ENCODE measurements at places on chromosomes 3 and 15. TPM values are rescaled to one million over a fixed set of nuclear protein-coding genes. Genes with fewer than 3 reads are reported as not detected.

DNA sequence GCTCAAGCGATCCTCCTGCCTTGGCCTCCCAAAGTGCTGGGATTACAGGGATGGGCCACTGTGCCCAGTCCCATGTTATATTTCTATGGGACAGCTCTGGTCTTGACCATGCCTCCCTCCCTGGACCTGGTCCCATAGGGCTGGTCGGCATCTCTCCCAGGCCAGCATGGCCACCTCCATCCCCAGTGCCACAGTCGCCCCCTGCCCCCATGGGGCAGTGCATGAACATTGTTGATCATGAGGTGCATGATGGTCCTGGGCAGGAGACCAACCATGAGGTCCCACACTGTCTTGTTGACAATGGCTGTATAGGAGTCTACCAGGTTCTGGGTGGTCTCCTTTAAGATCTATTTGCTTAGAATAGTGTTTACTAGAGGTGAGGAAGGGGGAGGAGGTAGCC is 6.5 kb downstream of the RPS17 start:
- H3K27me3 ChIP-seq = no peaks in the 10 kb centered on the region
- H3K4me1 ChIP-seq = no peaks in the 10 kb centered on the region
- H3K4me3 ChIP-seq = no peak overlapping the region
- DNase-seq = no peak
- no peaks in the 10 kb centered on the region for H3K36me3 ChIP-seq

GRCh38 chr3:72754582-72754981 is 93.7 kb downstream of the SHQ1 start:
- no peaks in the 10 kb centered on the region for H3K27me3 ChIP-seq
- H3K4me1 ChIP-seq = peaks cover 4% of the 10 kb centered on the region
- DNase-seq = no peak
- H3K4me3 ChIP-seq = no peak overlapping the region
- no peak overlapping the region for H3K27ac ChIP-seq

DNA sequence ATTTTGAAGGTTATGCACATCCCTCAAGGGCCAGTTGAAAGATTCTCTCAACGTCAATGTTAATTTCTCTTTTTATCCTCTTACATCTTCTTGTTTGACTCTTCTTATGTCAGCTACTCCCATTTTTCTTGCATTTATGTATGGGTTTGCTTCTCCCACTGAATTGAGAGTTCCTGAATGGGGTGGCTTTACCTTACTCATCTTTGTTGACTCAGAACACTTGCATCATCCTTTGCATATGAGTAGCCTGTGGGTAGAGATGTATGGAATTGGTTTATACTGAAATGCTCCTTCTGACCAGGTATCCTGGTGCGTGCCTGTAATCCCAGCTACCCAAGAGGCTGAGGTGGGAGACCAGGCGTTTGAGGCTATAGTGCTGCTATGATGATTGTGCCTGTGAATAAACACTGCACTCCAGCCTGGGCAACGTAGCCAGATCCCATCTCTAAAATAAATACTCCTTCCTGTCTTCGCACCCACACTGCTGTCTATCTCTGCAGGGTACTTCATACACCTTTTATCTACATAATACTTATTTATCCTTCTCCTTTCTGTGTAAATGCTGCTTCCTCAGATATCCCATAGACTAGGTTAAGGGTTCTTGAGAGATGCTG is 123.6 kb upstream of the DPH6 start:
- no peak overlapping the region for H3K27ac ChIP-seq
- H3K4me1 ChIP-seq = no peaks in the 10 kb centered on the region
- H3K36me3 ChIP-seq = no peaks in the 10 kb centered on the region
- DNase-seq = no peak

GRCh38 chr15:48683991-48684765 is 38.7 kb upstream of the FBN1 start:
- no peaks in the 10 kb centered on the region for H3K4me1 ChIP-seq
- H3K36me3 ChIP-seq = no peaks in the 10 kb centered on the region
- H3K27me3 ChIP-seq = no peaks in the 10 kb centered on the region
- no peak overlapping the region for H3K4me3 ChIP-seq
- DNase-seq = no peak

DNA sequence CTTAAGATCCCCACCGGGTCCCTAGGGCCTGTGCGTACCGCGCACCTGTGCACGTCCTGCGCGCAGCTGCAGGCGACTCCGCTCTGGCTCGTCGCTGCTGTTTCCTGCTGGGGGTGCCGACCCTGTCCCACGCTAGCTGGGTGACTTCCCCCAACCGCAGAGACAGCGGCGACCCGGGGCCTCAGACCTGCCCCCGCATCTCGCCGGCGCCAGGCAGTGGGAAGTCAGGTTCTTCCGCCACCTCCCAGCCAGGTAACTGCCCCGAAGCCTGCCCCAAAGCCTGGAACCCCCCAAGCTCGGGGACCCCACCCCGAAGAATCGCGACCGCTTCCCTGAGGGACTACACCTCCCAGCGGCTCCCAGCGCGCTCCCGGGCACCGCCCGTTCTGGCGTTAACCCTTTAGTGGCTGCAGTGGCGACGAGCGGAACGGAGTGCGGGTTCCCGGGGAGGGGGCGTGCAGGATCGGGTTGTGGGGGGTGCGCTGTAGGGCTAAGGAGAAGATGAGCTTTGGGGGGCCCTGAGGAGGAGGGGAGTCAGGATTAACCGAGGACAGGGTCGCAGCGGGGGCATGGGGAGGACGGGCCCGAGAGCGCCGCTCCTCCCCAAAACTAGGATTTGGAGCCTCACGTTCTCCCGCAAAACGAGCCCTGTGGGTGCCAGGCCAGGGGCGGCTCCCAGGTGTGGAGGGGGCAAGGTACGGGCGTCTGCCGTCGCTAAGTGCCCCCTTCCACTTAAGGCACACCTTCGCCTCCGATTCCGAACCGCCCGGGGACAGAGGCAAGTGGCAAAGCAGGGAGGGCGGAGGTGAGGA is 589 bp downstream of the NEIL1 start:
- H3K27me3 ChIP-seq = no peaks in the 10 kb centered on the region
- peak overlapping the region; percentile 56 for H3K4me3 ChIP-seq
- peak overlapping the region; percentile 62 for H3K27ac ChIP-seq
- peaks cover 11% of the 10 kb centered on the region for H3K4me1 ChIP-seq
- H3K36me3 ChIP-seq = no peaks in the 10 kb centered on the region
- DNase-seq = peak; percentile 83

The CHRNA7 gene
- 38.8 TPM for total RNA-seq

GRCh38 chr3:195007766-195008165 is 263.2 kb downstream of the XXYLT1 start:
- no peaks in the 10 kb centered on the region for H3K4me1 ChIP-seq
- H3K27me3 ChIP-seq = no peaks in the 10 kb centered on the region
- no peak overlapping the region for H3K27ac ChIP-seq
- H3K36me3 ChIP-seq = no peaks in the 10 kb centered on the region

GRCh38 chr3:115627180-115628074 is 4.1 kb downstream of the GAP43 start:
- H3K4me1 ChIP-seq = no peaks in the 10 kb centered on the region
- no peaks in the 10 kb centered on the region for H3K36me3 ChIP-seq
- H3K4me3 ChIP-seq = no peak overlapping the region
- H3K27ac ChIP-seq = no peak overlapping the region
- DNase-seq = no peak
- H3K27me3 ChIP-seq = no peaks in the 10 kb centered on the region

The GRAMD2A gene
- 19.8 TPM for total RNA-seq

DNA sequence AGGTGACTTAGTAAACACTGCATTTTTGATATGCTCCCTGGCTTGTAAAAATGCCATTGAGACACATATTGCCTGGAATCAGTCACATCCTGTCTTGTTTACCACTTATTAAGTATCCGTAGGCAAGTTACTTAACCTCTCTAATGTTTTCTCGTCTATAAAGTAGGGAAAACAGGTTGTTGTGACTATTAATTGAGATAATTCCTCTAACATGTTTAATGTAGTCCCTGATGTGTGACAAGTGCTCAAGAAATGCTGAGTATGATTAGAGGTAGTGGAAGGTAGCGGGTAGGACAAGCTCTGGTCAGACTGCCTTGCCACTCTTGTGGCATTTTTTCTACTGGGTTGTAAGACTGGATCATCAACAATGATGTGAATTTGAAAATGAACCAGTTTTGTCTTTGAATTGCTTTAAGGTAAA is 54.1 kb downstream of the NFKBIZ start:
- DNase-seq = no peak
- H3K4me1 ChIP-seq = no peaks in the 10 kb centered on the region
- no peak overlapping the region for H3K27ac ChIP-seq
- no peaks in the 10 kb centered on the region for H3K36me3 ChIP-seq

The CISH gene
- total RNA-seq = 13.5 TPM

Data from Peyer's patch (tissue), 4 donors.